ENCODE measurements at places on chromosomes 12 and 14.

- DNase-seq, result no peak
These were observed 976 bp downstream of the THAP2 start for GRCh38 chr12:71665090-71665463.

GRCh38 chr12:124913474-124914391 is 717 bp downstream of the UBC start:
- DNase-seq, result peak; percentile 94

GRCh38 chr12:4943938-4944284 is 34.2 kb downstream of the KCNA1 start:
- no peak for DNase-seq

DNA sequence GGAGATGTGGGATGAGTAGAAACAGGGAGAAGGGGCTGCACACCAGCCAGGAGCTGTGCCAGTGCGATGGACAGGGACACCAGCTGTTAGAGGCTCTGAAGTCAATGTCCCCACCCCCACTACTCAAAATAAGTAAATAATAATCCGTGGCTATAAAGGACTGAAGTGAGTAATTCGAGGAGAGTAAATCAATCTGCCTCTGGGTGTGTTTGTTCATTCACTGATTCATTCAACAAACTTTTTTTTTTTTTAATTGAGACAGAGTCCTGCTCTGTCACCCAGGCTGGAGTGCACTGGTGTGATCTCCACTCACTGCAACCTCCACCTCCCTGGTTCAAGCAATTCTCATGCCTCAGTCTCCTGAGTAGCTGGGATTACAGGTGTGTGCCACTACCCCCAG is 363.6 kb downstream of the TMEM132D start:
- DNase-seq, result no peak

- no peak for DNase-seq
These were observed 276.2 kb downstream of the SSPN start for GRCh38 chr12:26471560-26471959.

DNA sequence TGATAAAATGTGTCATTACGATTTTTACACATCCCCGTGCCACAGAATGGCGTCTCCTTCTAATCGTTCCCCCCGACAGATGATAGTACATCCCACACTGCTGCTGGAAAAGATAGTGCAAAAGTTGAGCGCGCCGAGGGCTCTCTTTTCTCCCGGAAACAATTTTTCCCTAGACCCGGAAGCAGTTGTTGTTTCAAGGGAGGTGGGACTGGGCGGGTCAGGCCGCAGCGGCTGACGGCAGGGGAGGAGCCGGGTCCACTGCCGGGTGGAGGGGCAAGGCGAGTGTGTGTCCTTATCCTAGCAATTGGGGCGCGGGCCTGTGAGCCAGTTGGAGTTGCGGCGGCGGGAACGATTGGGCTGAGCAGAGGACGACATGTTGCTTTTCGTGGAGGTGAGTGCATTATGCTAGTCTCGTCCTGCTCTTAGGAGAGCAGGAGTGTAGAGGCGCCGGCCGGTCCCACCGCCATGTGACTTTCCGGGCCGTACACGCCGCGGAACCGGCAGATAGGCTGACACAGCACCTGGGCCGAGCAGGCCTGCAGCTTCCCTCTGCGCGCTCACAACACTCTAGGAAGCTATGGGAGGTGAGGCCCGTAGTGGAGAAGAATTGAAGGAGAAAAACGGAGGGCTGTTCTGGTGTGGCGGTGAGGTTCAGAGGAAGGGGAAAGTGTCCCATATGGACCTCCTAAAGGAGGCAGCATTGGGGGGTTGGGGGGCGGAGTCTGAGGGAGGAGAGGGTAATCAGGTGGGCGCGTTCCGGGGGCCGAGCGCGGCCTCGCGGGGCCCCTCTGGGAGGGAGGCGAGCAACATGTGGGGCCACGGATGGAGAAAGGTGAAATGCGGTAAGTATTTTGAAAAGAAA is at the start of gene LARP4:
Gene LARP4 (plus strand): TSS at position 248 of the 862 bp plus-strand sequence. CDS start 126 bp downstream, at position 374.
- peak; percentile 91 for DNase-seq

- no peak for DNase-seq
These were observed 54.4 kb downstream of the EFCAB11 start for GRCh38 chr14:89899917-89900663.

DNA sequence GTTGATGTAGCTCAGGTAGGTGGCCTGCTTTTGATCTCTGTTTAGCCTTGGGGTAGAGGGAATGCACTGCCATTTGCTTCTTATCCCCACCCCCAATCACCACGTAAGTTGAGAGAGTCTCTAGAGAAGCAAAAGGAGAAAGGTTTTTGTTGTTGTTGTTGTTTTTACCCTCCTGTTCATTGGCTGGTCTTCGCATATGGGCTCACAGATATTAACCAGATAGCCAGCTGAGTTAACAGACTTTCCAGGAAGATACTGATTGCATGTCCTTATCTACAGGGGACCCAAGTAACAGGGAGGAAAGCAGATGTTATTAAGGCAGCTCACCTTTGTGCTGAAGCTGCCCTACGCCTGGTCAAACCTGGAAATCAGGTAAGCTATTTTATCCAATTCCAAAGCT is 2.9 kb downstream of the PA2G4 start:
- no peak for DNase-seq
